Subcutaneous preadipocyte (primary cell): ENCODE measurements at places on chromosomes 2 and 18. TPM values are rescaled to one million over a fixed set of nuclear protein-coding genes. Genes with fewer than 3 reads are reported as not detected.

COX5B gene
- total RNA-seq = 263 and 373 TPM in 2 replicates

GNLY gene
- total RNA-seq = not detected in 2 replicates

LIMS2 gene
- total RNA-seq = 0.37 and 0.78 TPM in 2 replicates

UGT1A8 gene
- total RNA-seq = not detected in 2 replicates

HNMT gene
- total RNA-seq = 23.3 and 59.2 TPM in 2 replicates

EMILIN2 gene
- 14.7 and 21.1 TPM in 2 replicates for total RNA-seq

RHOB gene
- 48.9 and 66.5 TPM in 2 replicates for total RNA-seq

HAAO gene
- total RNA-seq = 0.20 and 0.37 TPM in 2 replicates

POMC gene
- total RNA-seq = 0.73 and 0.98 TPM in 2 replicates

PKDCC gene
- total RNA-seq = 26.4 and 26.5 TPM in 2 replicates

EFHD1 gene
- not detected in 2 replicates for total RNA-seq
